Stimulated activated CD8-positive, alpha-beta memory T cell treated with anti-CD3 and anti-CD28 coated beads, Interleukin-7, amount 100 ng/mL, for 48 hours (primary cell): ENCODE measurements at places on chromosomes 3 and 15.

DNA sequence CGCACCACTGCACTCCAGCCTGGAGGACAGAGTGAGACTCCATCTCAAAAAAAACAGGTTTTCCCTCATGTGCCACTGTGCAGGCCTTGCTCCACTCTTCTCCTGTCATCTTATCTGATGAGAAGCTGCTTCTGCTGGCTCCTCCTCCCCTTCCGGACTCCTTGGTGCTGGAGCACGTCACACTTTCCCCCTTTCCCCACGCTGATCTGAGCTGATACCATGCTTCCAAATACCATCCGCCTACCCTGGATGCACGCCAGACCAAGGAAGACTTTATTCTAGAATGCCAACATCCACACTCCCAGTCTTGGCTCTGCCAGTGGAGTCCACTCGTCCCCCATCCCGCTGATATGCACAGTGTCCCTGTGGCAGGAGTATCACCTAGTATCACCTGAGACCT lies 31.3 kb downstream of the HOMER2 start:
- no peak for DNase-seq

GRCh38 chr3:62142331-62143085 lies 230.8 kb downstream of the FEZF2 start:
- DNase-seq, result no peak

DNA sequence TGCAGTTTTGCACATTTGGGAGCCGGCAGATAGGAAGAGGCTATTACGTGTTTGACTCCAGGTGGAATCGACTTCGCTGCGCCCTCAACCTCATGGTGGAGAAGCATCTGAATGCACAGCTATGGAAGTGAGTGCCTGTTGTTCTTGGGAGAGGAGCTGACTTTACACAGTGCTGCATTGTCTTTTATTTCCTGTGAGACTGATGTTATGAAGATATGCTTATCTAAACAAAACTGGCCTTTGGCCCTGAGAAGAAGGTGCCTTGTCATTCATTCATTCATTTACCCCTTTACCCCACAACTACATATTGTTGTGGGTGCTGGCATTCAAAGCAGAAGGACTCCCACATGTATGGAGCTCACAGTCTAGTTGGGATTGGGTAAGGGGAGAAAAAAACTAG lies 32.6 kb downstream of the PSMD6 start:
- DNase-seq, result no peak

DNA sequence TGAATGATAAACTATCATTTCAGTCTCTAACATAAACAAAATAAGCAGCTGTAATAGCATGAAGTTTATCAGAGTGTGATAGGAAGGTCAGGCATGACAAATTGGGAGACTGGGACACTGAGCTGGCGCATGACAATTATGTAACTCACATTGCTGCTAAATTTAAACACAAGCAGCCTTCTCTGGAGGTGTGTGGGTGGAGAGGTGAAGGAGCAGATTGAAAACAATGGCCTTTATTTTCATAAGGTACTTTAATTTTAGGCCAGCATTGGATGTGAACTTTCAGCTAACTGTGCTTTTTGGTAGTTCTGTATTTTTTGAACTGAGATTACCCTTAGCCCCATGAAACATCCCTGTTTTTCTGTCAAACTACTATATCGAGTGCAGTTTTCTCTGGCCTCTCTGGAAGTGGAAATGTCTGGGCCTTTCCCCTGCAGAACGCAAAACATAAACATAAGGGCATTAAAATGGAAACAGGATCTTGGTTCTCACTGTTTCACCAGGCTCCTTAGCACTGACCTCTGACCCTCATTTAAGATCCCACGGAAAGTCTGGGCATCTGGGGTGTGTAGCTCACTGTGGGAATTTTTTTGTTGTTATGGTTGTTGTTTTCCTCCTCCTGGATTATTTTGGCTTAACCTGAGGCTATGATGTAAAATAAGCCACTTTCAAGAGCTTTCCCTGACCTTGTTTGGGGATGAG lies 160.1 kb upstream of the DPH6 start:
- no peak for DNase-seq

DNA sequence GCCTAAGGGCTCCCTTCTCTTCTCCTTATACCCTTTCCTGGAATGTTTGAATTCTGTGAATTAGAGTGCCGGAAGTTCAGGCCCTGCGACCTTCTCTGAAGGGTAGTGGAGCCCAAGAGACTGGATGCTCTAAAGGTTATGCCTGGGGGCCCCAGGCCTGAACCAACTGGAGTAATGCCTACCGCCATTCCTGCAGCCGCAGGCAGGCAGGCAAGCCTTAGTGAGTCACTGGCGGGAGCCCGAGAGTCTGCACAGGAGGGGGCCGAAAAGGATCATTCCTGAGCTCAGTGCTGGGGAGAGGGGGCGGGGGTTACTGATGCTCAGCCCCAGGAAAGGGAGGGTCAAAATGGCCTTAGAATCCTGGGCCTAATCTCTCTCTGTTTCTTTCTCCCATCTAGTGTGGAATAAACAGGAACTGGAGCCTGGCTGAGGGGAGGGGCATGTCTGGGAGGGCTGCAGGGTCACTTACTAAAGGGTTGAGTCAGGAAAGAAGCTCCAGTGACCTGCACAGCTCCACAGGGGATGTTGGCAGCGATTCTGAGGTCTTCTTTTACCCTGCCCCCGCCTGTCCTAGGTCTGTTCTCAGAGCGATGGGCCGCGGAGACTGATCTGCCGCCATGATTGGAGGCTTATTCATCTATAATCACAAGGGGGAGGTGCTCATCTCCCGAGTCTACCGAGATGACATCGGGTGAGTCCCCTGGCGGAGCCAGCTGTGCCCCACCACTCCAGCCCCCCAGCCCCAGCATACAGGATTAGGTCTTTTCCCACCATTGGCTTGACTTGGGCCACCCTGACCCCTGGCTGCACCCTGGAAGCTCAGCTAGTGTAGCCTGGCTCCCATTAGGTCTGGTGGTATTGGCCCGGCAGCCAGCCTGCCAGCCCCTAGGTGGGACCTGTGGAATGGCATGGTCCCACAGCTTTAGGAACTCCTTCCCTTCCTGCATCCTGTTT lies 2.0 kb downstream of the AP2M1 start:
- no peak for DNase-seq

- no peak for DNase-seq
Measured at GRCh38 chr3:160773722-160774121, 17.7 kb downstream of the PPM1L start.

- DNase-seq, result no peak
Measured at GRCh38 chr15:23026218-23026617, 13.2 kb downstream of the TUBGCP5 start.

GRCh38 chr15:71448688-71449114 lies 333.4 kb downstream of the THSD4 start:
- no peak for DNase-seq

- DNase-seq, result no peak
Measured at GRCh38 chr15:57859130-57859685, 152.7 kb downstream of the POLR2M start.

GRCh38 chr3:172155897-172156585 lies 116.7 kb downstream of the FNDC3B start:
- no peak for DNase-seq

DNA sequence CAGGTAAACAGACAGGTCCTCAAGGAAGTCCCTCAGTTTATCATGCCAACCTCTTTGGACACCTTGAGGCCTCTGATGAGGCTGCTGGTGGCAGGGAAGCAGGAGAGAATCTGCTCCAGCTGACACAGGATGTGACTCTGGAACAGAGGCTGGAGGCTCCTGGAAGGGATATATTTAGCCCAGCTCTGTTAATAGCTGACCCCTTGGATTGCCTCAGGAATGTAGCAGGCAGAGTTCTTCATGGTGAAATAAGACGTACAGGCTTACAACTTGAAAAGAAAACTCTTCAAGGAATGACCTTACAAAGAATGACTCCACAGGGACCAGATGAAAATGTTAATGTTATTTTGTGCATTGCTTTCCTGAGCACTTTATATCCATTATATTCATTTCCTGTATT lies 90.5 kb downstream of the AQP9 start:
- no peak for DNase-seq

DNA sequence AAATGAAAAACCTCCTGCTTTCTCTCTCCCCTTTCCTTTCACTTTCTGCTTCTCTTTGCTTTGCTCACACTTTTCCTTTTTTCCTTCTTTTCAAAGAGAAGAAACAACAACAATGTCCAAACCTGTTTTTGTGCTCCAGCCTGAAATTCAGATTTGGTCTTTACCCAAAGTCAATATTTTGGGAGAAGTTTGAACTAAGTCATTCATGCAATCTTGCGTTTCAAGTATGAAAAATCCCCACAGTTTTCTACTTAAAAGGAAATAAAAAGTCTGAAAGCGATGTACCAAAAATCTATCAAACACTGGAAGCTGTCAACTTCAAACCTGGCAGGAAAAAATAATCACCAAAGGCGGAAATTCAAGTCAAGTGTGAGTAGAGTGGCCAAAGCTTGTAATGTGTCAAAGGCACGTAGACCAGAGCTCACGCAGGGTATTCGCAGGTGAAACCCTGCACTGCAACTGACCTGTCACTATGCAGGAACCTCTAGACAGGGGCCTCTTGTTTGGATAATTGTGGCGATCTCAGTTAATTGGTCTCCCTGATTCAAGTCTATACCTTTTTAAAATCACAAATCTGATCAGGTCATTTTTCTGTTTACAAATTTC lies 118.8 kb upstream of the GALNT15 start:
- DNase-seq, result no peak

DNA sequence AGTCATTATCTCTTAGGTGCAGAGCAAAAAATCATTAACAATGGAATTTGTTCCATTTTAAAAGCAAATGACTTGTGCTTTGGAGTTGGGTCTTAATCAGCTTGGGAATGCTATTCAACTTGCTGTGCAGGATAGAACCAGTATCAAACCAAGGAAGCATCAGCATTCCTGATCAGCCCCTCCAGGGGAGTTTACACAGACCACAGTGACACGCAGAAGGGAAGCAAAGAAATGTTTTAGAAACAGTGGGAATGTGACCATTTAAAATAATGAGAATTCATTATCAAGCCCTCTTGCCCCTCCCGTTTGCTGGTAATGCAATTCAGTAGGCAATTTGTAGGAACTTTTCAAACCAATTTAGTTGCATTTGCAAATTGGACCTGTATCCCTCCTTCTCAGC lies 155.1 kb downstream of the LRTM1 start:
- DNase-seq, result no peak

GRCh38 chr3:183018421-183019192 lies 38.3 kb upstream of the DCUN1D1 start:
- DNase-seq, result no peak

- DNase-seq, result no peak
Measured at GRCh38 chr3:189096092-189096491, 75.7 kb upstream of the TPRG1 start.

- no peak for DNase-seq
Measured at GRCh38 chr3:147403511-147403910, 2.8 kb downstream of the ZIC4 start.

DNA sequence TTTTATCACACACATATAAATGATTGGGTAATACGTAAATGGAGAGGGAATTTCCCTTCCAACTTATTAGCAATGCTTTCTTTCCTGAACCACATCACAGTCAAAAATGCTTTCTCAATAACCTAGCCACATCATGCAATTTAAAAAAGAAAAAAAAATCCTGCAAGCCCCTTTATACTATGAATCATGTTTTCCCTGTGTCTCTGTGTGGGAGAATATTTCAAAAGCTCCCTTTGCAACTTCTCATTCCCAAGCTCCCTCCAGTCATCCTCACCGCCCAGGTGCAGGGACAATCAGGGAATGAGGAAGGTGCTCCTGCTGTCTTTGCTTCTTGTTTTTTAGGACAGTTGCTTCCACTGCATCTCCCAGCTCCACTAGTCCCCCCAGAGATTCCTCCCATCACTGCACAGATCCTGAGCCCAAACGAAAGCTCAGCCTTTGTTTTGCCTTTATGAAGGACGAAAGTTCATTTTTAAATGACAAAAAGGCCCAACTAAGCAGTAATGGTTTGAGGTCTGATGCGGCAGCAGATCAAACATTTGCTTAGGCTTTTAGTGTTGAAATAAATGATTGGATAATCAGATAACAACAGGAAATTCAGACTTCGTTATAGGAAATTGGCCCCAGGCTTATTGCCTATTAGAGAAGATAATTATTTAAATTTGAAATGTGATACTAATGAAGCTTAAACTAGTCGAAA lies 47.8 kb upstream of the ADGRG7 start:
- DNase-seq, result no peak

DNA sequence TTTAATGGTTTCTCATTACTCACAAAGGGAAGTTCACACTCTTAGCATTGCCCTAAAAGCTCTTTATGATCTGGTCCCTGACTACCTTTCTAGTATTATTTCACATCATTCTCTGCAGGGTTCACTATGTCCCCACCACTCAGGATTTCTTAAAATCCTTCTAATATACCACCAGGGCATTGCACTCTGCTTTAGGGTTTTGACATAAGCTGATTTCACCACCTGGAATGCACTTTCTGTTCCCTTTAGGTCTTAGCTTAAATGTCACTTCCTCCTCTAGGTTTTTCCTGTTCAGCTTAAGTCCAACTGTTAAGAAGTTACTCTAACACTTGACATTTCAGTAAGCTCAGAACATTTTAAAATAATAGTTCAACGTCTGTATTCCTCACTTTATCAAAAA lies 81.7 kb downstream of the HCN4 start:
- DNase-seq, result no peak

- DNase-seq, result no peak
Measured at GRCh38 chr15:71971905-71972304, 146.0 kb downstream of the MYO9A start.

- peak; percentile 53 for DNase-seq
Measured at GRCh38 chr15:60932051-60932915, 296.8 kb downstream of the RORA start.

DNA sequence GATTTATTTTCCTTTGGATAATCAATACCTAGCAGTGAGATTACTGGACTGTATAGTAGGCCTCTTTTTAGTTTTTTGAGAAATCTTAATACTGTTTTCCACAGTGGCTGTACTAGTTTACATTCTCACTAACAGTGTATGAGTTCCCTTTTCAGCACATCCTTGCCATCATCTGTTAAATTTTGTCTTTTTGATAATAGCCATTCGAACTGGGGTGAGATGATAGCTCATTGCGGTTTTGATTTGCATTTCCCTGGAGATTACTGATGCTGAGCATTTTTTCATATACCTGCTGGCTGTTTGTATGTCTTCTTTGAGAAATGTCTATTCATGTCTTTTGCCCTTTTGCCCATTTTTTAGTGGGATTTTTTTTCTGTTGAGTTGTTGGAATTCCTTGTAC lies 210.8 kb downstream of the CGGBP1 start:
- no peak for DNase-seq

GRCh38 chr3:18635215-18635614 lies 210.1 kb upstream of the SATB1 start:
- no peak for DNase-seq

DNA sequence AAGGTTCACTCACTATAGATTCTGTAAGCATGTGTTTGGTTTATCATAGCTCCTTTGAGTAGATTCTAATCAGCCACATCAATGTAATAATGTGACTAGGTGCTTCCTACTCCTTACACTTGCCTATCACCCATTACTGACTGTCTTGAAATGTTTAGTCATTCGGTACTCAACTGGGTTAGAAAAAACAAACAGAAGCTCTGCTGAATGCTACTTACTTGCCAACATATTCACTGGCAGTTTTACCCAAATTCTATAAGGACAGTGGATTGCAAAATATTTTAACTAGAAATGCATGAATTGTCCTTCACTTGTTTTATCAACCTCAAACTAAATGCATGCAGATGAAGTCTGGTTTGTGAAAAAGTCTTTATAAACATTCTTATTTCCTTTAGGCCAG lies 352.1 kb upstream of the ALCAM start:
- no peak for DNase-seq
